ENCODE measurements at places on chromosomes 1 and 21. TPM values are rescaled to one million over a fixed set of nuclear protein-coding genes. Genes with fewer than 3 reads are reported as not detected.

GRCh38 chr1:119435052-119435451 lies 20.1 kb downstream of the HSD3B2 start:
- H3K36me3 ChIP-seq, result no peaks in the 10 kb centered on the region
- no peak for DNase-seq
- H3K27ac ChIP-seq, result no peak overlapping the region
- peaks cover 32% of the 10 kb centered on the region for H3K27me3 ChIP-seq
- no peak overlapping the region for H3K4me3 ChIP-seq

GRCh38 chr1:110206261-110206920 lies 3.7 kb upstream of the KCNC4 start:
- H3K36me3 ChIP-seq, result no peaks in the 10 kb centered on the region
- no peak for DNase-seq
- peaks cover 23% of the 10 kb centered on the region for H3K4me1 ChIP-seq
- peaks cover 7% of the 10 kb centered on the region for H3K27me3 ChIP-seq
- H3K4me3 ChIP-seq, result no peak overlapping the region

- H3K4me1 ChIP-seq, result peaks cover 34% of the 10 kb centered on the region
- H3K4me3 ChIP-seq, result peak overlapping the region; percentile 57
- H3K27me3 ChIP-seq, result peaks cover 2% of the 10 kb centered on the region
- peak overlapping the region; percentile 75 for H3K27ac ChIP-seq
Measured at GRCh38 chr1:44048532-44049215, 17.4 kb upstream of the SLC6A9 start.

GRCh38 chr1:208977012-208977411 lies 606.5 kb upstream of the CAMK1G start:
- no peak for DNase-seq
- H3K27me3 ChIP-seq, result peaks cover 17% of the 10 kb centered on the region
- no peak overlapping the region for H3K4me3 ChIP-seq
- H3K27ac ChIP-seq, result no peak overlapping the region

DNA sequence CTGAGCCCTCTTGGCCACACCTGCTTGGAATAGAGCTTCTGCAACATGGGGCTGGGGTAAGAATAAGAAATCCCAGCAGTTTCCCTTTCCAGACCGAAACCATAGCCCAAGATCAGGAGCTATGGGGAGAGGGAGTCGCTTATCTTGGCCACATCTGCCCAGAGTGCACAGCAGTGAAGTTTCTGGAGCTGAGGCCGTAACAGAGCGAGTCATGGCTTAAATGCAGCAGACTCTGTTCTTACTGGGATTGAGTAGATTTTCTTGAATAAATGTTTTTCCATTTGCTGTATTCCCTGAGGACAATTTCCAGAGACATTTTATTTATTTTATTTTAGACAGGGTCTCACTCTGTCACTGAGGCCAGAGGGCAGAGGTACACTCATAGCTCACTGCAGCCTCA lies 33.5 kb downstream of the CFAP57 start:
- no peak overlapping the region for H3K4me3 ChIP-seq
- peaks cover 31% of the 10 kb centered on the region for H3K4me1 ChIP-seq
- H3K36me3 ChIP-seq, result no peaks in the 10 kb centered on the region
- peak overlapping the region; percentile 97 for H3K27ac ChIP-seq
- DNase-seq, result no peak

- peaks cover 52% of the 10 kb centered on the region for H3K27me3 ChIP-seq
- H3K4me1 ChIP-seq, result peaks cover 18% of the 10 kb centered on the region
- H3K4me3 ChIP-seq, result no peak overlapping the region
- no peak overlapping the region for H3K27ac ChIP-seq
Measured at GRCh38 chr1:92488832-92489231, 2.1 kb upstream of the GFI1 start.

The PTP4A2 gene
- total RNA-seq, result 204 TPM

Data from chondrocyte (in vitro differentiated cells).